ENCODE measurements at places on chromosomes 5 and 9.

- DNase-seq, result no peak
These were observed 11.6 kb downstream of the DAB2IP start for GRCh38 chr9:121662891-121663580.

GRCh38 chr9:124764774-124765438 is 6.2 kb downstream of the NR6A1 start:
- DNase-seq, result no peak

DNA sequence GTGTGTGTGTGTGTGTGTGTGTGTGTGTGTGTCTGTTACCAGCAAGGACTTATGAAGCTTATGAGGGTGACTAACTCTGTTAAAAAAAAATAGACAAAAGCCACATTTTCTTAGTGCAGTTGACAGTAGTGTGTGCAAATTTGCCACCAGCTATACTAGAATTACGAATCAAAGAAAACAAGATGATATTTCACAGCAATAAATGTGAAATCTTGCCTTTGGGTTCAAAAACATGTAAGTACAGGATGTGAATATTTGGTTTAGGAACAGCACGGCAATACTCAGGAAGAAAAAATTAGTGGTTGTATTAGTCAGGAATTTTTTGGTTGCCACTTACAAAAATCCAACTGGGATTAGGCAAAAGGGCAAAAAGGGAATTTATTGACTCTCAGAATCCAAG is 117.4 kb downstream of the NPR3 start:
- DNase-seq, result no peak

GRCh38 chr5:112061666-112062065 is 304.7 kb upstream of the NREP start:
- no peak for DNase-seq

GRCh38 chr9:114126247-114127060 is 27.4 kb upstream of the KIF12 start:
- no peak for DNase-seq

- no peak for DNase-seq
These were observed 66.0 kb upstream of the PTPRD start for GRCh38 chr9:10678790-10679189.

DNA sequence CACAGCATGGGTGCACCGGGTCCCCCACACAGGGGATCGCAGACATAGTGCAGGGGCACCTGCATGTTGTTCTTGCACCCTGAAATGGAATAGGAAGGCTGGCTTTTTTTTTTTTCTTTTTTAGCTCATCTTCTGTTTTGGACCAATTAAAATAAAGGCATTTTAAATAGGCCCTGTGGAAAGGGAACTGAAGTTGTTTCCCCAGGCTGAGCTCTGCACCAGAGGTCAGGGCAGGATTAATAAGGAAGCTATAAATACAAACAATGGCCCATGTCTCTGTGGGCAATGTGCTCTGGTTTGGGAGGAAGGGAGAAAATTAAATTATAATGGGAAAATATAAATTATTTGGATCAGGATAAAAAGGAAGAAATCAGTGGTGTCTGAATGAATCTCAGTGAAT is 21.2 kb upstream of the KCNMB1 start:
- no peak for DNase-seq

DNA sequence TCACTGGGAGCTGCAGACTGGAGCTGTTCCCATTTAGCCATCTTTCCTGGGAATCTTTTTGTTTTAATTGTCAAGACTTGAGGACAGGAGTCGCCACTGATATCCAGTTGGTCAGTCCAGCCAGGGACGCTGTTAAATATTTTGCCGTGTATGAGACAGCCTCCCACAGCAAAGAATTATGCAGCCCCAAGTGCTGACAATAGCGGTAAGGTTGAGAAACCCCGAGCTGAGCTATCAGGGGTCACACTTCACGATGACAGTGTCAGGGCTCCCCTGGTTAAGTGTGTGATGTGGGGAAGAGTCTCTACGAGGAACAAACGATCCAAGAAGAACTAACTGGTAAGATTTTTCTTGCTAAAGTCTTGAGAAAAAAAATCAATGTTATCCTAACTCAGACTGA is 372.0 kb upstream of the MPDZ start:
- no peak for DNase-seq

GRCh38 chr9:73683862-73684591 is 532.4 kb downstream of the ANXA1 start:
- no peak for DNase-seq

DNA sequence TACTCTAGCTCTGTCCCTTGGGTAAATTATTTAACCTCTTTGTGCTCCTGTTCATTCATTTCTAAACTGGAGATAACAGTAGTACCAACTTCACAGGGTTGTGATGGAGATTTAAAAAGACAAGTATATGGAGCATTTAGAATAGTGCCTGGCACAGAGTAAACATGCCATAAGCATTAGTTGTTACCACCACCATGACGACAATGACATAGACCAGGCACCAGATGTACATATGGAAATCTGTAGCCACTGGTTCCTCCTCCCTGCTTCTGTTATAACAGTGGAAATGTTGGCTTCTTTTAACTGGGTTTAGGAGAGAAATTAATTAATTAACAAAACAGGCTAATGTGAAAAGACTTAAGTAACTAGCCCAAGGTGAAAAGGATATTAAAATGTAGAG is 217.5 kb downstream of the DENND1A start:
- no peak for DNase-seq

DNA sequence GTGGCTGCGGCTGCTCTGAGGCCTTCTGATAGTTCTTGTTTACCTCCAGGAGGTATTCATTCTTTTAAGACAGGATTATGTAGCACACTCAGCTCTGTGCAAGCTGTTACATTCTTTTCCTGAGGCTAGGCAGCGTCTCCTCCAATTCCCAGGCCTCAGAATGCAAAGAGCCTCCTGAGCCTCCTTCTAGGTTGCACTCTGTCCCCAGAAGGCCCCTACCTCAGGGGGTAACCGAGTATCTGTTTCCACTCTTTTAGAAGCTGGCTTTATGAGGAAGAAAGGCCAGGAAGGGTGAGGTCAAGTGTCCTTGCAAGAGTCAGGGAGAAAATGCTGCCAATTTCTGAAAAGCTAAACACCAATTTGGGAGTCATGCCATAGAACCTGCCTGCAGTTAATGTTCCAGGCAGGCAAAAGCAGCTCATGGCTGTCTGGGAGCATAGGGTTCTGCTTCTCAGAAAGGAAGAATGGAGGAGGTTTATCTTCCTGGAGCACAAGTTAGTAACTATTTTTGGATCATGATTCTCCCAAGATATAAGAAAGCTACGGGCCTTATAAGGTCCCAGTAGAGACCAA is 178.9 kb downstream of the SEMA6A start:
- no peak for DNase-seq

- no peak for DNase-seq
These were observed 32.5 kb upstream of the MIER3 start for GRCh38 chr5:56984445-56984844.

GRCh38 chr5:11072568-11072967 is 311.5 kb upstream of the DAP start:
- no peak for DNase-seq

- no peak for DNase-seq
These were observed 10.6 kb upstream of the CSNK1A1 start for GRCh38 chr5:149561848-149562247.

- no peak for DNase-seq
These were observed 67.8 kb downstream of the NIPSNAP3B start for GRCh38 chr9:104831681-104832080.

GRCh38 chr5:54573812-54574489 is 56.4 kb downstream of the SNX18 start:
- no peak for DNase-seq

GRCh38 chr9:31119890-31120454 is 1264.5 kb upstream of the ACO1 start:
- no peak for DNase-seq

- DNase-seq, result no peak
These were observed 71.1 kb upstream of the NEURL1B start for GRCh38 chr5:172569861-172570558.

GRCh38 chr5:95817430-95817829 is 5.1 kb downstream of the GLRX start:
- no peak for DNase-seq

DNA sequence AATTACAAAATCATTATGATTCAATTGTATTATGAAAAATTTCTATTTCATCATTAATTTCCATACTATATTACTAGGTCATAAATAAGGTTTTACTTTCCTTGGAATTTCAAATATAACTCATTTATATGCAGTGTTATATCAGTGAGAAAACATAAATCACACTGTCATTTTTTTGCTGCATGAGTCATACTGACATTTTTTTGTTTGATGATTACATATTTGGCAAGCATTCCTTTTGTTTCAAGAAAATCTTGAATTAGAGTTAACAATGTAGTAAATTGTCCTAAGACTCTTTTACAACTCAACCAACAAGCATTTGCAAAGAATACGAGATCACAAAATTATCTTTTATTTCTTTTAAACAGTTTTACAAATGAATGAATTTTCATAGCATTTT is 298.4 kb upstream of the SEMA6A start:
- no peak for DNase-seq

DNA sequence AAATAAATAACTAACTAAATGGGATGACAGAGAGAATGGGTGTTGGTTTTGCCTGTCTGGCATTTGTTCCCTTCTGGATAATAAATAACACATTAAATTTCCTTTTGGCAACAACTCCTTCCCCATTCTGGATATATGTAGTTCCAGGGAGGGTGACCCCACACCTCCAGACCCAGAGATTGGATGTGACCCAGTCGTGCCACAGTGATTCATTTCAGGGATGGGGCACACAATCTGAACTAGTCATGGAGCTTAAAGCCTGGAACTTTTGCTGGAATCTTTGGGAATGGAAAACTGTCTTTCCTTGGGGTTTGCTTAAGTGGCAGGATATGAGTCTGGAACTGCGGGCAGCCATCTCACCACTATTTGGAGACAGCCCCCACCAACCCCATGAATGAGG is 11.3 kb downstream of the KLF9 start:
- no peak for DNase-seq

GRCh38 chr5:116773926-116774325 is 199.3 kb upstream of the SEMA6A start:
- DNase-seq, result no peak

DNA sequence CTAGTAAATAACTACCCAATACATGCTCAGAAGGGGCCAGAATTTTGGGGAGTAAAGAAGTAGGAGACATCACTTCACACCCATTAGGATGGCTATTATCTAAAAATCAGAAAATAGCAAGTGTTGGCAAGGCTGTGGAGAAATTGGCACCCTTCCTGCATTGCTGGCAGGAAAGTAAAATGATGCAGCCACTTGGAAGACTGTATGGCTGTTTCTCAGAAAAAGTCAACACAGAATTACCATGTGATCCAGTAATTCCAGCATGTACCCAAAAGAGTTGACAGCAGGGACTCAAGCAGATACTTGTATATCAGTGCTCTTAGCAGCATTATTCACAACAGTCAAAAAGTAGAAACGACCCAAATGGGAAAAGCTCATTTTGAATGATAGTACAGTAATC is 107.6 kb downstream of the APBA1 start:
- DNase-seq, result no peak

GRCh38 chr5:53946405-53947100 is 363.8 kb downstream of the ARL15 start:
- no peak for DNase-seq

DNA sequence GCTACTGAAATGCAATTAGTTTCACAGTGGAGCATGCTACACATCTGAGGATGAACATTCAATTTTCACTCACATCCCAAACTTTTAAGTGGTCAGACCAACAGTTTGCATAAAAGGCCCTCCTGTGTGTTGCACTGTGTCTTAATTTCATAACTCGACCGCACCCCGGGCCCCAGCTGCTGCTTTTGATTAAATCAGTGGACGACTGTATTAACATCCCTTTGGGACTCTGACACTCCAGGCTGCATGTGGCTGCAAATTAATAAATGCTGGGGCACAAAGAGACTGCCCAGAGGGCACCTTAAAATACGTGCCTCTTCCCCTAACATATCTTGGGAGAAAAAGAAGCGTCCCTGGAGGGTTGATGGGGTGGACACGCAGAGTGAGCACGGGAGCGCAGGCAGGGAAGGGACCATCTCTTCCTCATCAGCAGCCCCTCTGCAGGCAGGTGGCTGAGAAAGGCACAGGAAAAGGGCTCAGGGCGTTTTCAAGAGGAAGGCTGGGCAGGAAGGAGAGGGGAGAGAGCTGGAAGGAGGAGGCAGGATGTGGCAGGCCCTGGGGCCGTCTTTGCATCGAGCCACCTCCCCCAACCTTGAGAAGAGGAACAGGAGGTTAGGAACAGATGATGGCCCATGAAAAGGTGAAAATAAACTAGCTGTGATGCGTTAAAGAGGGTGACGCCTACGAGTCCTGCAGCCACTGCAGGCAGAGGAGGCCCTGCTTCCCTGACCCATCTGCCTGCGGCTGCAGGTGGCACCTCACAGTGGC is 18.6 kb downstream of the MED10 start:
- no peak for DNase-seq

- no peak for DNase-seq
These were observed 6.7 kb downstream of the KIF2A start for GRCh38 chr5:62312674-62313073.

GRCh38 chr9:35660966-35661415 is 2.9 kb downstream of the CCDC107 start:
- no peak for DNase-seq

- DNase-seq, result no peak
These were observed 29.8 kb upstream of the GNE start for GRCh38 chr9:36288070-36288469.

DNA sequence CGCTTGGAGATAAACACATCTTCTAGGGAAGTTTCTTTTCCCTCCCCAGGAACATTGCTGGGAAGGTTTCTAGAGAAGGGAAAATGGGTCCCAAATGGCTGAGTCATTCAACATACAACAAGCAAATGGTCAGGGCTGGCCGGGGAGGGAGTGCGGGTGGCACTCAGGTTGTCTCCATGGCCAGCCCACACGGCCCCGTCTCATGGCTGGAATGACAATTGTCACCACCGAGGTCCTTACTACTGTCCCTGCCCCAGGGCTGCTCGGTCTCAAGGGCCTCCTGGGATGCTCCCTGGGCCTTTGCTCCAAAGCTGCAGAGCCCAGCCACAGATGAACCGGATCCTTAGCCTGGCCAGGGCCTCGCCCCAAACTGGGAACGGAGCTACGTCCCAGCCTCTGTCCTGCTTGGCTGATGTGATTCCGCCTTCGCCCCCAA is 121.9 kb downstream of the FGF18 start:
- DNase-seq, result no peak

DNA sequence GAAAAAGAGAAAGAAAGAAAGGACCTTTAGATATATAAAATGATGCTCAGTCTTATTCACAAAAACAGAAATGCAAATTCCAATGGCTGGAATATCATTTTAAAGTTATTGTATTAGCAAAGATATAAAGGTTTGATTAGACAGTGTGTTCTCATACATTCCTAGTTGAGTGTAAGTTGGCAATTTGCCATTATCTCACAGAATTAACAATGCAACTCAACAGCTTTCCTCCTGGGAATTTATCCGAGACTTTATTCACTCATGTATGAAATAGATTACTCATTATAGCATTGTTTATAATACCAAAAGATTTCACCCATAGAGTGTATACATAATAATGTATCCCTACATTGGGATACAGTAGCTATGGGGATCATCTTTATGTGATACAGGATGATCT is 27.1 kb upstream of the MLLT3 start:
- no peak for DNase-seq
